NCI-H2081 treated with DMSO at 0.1 percent for 48 hours (cell line): ENCODE measurements at places on chromosomes 12 and 14.

- DNase-seq, result no peak
These were observed 215.7 kb downstream of the SYT10 start for GRCh38 chr12:33223956-33224355.

DNA sequence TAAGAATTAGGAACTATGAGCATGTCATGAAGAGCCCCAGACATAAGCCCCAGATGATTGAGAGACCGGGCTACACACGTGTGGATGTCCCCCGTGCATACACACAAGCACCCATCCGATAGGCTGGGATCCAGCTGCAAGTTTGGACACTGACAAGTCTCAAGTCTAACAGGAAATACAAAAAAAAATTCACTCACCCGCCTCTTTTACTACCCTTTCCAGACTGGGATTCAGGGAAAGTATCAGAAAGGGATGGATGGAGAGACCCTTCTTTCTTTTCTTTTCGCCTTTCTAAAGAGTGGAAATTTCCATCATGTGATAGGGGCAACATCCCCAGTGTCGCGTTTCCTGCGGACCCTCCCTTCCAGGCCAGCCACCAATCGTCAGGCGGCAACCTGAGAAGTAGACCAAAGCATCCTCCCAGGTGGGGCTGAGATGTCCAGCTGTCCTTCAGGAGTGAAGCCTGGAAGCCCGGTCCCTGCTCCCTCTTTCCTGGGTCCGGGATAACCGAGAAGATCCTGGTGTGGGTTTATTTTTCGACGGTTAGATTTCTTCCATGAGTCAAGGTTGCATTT is 6.4 kb upstream of the SLC38A4 start:
- DNase-seq, result no peak

- DNase-seq, result no peak
These were observed 3.2 kb downstream of the EFS start for GRCh38 chr14:23361763-23362162.

DNA sequence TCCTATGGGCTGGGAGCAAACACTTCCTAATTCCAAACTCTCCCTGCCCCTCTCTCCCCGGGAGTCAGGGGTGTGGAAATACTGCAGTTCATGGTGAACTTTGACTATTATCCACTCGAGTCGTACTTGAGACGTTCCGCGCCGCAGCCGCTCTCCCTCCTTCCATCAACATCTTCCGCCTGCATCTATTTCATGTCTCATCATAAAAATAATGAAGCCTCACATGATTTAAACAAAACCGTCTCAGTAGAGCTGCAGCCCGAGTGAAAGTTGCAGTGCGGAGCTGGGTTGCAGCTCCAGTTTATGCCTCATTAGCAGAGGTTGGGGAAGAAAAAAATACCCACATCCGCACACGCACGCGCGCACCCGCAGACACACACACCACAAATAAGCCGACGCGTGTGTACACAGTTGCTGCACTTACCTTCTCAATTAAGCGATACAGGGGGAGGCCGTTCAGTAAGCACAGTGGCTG is 283 bp downstream of the LMO3 start:
- peak; percentile 48 for DNase-seq

DNA sequence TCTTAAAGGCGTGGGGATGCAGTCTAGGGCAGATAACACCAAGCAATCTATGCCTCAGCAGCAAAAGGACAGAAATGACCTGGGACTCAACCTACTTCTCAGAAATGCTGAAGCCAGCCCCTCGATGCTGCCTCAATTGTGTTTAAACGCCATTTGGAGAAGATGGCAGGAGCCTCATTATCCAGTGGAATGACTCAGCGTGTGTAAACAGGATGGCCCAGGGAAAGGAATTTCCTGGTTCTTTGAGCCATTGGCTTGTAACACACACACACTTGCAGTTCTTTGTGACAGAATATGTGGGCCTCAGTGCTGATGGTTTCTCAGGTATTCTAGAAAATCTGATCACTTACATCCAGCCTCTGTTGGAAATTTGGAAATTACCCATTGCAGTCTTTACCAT is 154.3 kb downstream of the NTF3 start:
- no peak for DNase-seq

GRCh38 chr12:119249383-119250155 is 70.8 kb downstream of the HSPB8 start:
- no peak for DNase-seq

DNA sequence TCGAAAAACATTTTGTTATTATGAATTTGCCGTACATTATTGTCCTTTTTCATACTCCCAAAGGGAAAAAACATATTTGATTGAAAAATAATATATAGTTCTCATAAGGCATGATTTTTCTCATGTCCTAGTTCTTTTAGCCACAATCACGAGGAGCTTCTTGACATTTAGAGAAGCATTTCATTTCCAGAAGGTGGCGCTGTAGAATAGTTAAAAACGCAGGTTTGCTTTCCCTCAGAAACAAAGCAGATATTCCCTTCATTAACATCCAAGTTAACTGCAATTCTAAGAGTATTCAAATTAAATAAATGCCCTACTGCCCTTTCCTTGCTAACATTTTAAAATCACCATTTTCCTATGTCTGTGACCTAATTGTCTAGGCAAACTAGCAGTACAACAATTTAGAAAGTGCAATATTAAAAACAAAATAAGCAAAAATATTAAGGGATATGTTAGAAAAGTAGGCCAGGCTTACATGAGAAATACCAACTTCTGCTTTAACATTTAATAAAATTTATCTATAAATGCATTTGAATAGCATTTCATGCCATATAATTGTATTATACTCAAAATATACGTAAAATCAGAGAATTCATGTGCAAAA is 10.9 kb upstream of the PIK3C2G start:
- no peak for DNase-seq

- DNase-seq, result no peak
These were observed 172.4 kb upstream of the NTF3 start for GRCh38 chr12:5259523-5259922.
